ENCODE measurements at places on chromosomes 3 and 15. TPM values are rescaled to one million over a fixed set of nuclear protein-coding genes. Genes with fewer than 3 reads are reported as not detected.

DNA sequence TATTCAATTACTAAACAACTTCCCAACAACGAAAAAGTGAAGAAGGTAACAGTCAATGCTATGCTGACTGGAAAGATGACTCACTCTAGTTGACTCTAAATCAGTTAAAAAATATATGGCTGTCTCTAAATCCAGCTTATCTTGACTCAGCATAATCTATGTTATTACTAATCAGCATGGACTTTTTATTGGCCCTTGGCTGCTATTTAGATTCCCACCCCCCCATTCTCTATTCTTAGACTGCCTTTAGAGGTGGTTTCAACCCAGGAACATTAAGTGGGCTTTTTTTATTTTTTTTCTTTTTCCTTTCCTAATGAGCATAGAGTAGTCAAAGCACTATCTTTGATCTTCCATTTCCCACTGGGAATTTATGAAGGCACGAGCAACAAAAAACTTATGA, 1.9 kb downstream of the PCOLCE2 start:
- H3K27me3 ChIP-seq = peaks cover 15% of the 10 kb centered on the region
- no peaks in the 10 kb centered on the region for H3K36me3 ChIP-seq
- H3K27ac ChIP-seq = no peak overlapping the region
- H3K4me1 ChIP-seq = peaks cover 16% of the 10 kb centered on the region
- DNase-seq = no peak
- no peak overlapping the region for H3K4me3 ChIP-seq

Gene NANOGP8
- 0.71 TPM for total RNA-seq

Gene ABHD14A
- 22.3 TPM for total RNA-seq

DNA sequence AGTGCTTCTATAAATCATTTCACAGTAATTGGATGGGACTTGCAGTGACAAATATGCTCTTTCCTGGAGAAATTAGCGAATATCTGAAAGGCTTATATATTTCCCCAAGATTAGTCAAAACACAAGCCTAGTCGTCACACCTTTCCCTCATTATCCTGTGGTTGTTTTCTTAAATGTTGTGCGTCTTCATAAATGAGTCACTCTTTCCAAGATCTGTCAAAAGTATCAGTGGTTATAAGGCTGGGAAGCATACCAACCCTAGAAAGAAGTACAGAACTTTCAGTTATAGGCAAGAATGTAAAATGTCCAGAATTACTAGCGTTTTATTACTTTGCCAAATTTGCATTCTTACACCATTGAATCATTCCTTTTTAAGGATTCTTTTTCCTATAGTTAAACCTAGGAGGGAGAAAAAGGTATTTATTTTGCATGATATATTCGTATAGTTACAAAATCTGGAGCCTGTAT, 33.6 kb downstream of the TMEM212 start:
- peak overlapping the region; percentile 53 for H3K27ac ChIP-seq
- H3K36me3 ChIP-seq = no peaks in the 10 kb centered on the region
- H3K4me1 ChIP-seq = peaks cover 61% of the 10 kb centered on the region
- no peaks in the 10 kb centered on the region for H3K27me3 ChIP-seq

Gene TERC
- 19.1 TPM for total RNA-seq

Gene ZPLD1
- total RNA-seq = 0.26 TPM

Gene TMEM266
- total RNA-seq = 0.40 TPM

Gene DLL4
- 8.2 TPM for total RNA-seq

Gene TRH
- not detected for total RNA-seq

- DNase-seq = no peak
- H3K27me3 ChIP-seq = no peaks in the 10 kb centered on the region
- peaks cover 59% of the 10 kb centered on the region for H3K4me1 ChIP-seq
- H3K4me3 ChIP-seq = no peak overlapping the region
These were observed 37.2 kb downstream of the IDH2 start for GRCh38 chr15:90064911-90065681.

- no peaks in the 10 kb centered on the region for H3K4me1 ChIP-seq
- H3K4me3 ChIP-seq = no peak overlapping the region
- no peaks in the 10 kb centered on the region for H3K27me3 ChIP-seq
- no peak for DNase-seq
- H3K36me3 ChIP-seq = no peaks in the 10 kb centered on the region
- H3K27ac ChIP-seq = no peak overlapping the region
These were observed 41.4 kb downstream of the SORD start for GRCh38 chr15:45064386-45064785.

DNA sequence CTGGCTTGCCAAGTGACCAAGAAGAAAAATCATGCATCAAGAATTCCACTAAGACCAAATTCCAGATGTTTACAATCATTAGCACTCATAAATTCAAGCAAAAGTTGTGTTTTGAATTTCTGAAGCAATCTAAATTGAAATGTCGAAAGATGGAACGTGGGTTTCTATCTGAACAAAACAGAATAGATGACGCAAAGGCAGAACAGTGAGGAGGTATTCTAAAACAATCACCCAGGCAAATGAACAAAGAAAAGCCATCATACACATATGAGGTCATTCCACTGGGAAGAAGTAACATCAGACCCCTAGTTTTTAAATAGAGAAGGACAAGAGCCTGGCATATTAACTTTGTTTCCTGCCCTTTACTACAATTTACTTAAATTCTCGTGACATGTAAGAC, 58.0 kb downstream of the MCF2L2 start:
- H3K4me3 ChIP-seq = no peak overlapping the region
- no peaks in the 10 kb centered on the region for H3K27me3 ChIP-seq
- H3K4me1 ChIP-seq = no peaks in the 10 kb centered on the region
- H3K36me3 ChIP-seq = no peaks in the 10 kb centered on the region
- no peak for DNase-seq

DNA sequence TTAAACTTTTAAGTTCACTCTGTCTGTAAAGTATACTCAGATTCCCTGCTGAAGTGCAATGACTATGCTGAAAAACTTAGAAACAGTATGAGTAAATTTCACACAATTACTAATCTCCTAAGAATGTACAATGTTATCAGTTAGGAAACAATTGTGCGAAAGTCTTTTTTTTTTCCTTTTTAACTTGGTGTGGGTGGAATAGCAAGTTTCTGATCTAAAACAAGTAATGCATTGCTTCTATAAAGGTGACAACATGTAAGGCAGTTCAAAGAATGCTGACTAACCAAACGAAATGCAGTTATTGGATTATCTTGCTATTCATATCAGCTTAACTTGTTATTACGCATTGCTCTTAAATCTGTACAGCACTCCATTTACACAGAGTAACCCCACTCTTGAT, 19.3 kb upstream of the SLC12A8 start:
- no peak overlapping the region for H3K4me3 ChIP-seq
- peaks cover 13% of the 10 kb centered on the region for H3K36me3 ChIP-seq
- H3K4me1 ChIP-seq = peaks cover 5% of the 10 kb centered on the region
- no peak for DNase-seq

DNA sequence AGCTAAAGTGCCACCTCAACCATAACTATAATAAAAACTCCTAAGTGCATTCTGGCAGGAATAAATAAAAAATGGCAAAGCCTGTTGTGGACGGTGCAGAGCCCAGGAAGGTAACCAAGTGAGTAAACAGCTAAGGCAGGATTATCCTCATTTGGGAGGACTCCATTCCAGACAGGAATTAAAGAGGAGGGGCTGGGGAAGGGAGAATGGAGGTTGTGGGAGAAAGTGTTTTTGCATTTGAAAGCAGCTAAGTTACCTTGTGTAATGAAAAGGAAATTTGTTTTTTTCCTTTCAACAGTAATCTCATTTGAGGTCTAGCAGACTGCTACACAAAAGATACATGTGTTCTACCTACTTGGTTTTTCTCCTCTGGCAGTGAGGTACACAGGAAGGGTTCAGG, 248.5 kb downstream of the TIGIT start:
- no peaks in the 10 kb centered on the region for H3K4me1 ChIP-seq
- H3K27ac ChIP-seq = no peak overlapping the region
- no peak for DNase-seq
- no peak overlapping the region for H3K4me3 ChIP-seq
- H3K36me3 ChIP-seq = no peaks in the 10 kb centered on the region

- H3K4me3 ChIP-seq = no peak overlapping the region
- no peaks in the 10 kb centered on the region for H3K27me3 ChIP-seq
- H3K36me3 ChIP-seq = no peaks in the 10 kb centered on the region
- no peaks in the 10 kb centered on the region for H3K4me1 ChIP-seq
These were observed 85.7 kb downstream of the ATP2B2 start for GRCh38 chr3:10419637-10420232.

DNA sequence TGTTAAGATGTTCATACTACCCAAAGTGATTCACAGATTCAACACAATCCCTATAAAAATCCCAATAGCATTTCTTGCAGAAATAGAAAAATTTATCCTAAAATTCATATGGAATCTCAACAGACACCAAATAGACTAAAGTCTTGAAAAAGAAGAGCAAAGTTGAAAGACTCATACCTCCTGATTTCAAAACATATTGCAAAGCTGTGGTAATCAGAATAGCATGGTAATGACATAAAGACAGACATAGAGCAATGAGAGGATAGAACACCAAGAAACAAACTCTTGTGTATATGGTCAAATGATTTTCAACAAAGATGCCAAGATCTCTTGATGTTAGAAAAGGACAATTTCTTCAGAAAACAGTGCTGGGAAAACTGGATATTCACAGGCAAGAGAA, 8.3 kb downstream of the GLB1 start:
- H3K27me3 ChIP-seq = no peaks in the 10 kb centered on the region
- H3K36me3 ChIP-seq = peaks cover 13% of the 10 kb centered on the region
- no peak overlapping the region for H3K4me3 ChIP-seq

Gene CHRM5
- total RNA-seq = not detected

Gene TRPM1
- total RNA-seq = not detected

DNA sequence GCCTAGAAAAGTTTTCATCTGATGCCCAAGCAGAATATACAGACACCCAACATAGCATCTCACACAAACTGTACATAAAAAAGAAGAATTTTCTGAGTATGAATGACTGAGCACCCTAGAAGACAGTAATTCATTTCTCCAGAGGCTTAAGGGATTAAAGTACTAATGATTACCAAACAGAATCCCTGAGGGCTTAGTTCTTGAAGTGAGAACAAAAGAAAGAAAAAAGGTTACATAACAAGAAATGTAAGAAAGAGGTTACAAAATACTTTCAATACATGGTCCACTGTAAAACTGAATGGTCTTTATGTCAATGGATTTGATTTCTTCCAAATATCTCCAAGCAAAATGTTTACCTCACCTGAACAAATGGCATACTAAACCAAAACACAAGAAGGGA, 9.1 kb upstream of the NEK10 start:
- no peak overlapping the region for H3K4me3 ChIP-seq
- no peak for DNase-seq
- H3K27ac ChIP-seq = no peak overlapping the region

DNA sequence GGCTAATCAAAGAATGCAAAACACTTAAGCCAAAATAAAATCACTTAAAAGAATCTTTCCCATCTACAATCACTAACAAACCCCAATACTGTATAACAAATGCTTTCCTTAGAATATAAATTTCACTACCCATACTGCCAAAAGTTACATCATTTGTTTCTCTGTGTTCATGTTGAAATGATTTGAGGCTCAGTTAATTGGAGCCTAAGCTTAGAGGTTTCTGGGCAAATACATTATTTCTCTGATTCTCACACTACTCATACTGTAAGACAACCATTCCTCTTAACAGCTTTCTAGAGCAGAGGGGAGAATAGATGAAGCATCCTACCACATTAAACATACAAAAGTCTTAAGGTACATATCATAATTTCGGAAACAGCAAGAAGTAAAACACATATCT, 2.1 kb downstream of the RIOX2 start:
- peaks cover 9% of the 10 kb centered on the region for H3K36me3 ChIP-seq
- no peak overlapping the region for H3K27ac ChIP-seq
- H3K27me3 ChIP-seq = no peaks in the 10 kb centered on the region
- H3K4me1 ChIP-seq = peaks cover 31% of the 10 kb centered on the region
- H3K4me3 ChIP-seq = no peak overlapping the region

GRCh38 chr3:44210967-44211366, 30.7 kb upstream of the TOPAZ1 start:
- H3K36me3 ChIP-seq = no peaks in the 10 kb centered on the region
- no peaks in the 10 kb centered on the region for H3K4me1 ChIP-seq
- no peak overlapping the region for H3K4me3 ChIP-seq
- no peak overlapping the region for H3K27ac ChIP-seq
- no peaks in the 10 kb centered on the region for H3K27me3 ChIP-seq

GRCh38 chr3:185381320-185382058, 18.6 kb downstream of the MAP3K13 start:
- no peak for DNase-seq
- H3K27ac ChIP-seq = no peak overlapping the region
- H3K4me1 ChIP-seq = no peaks in the 10 kb centered on the region
- no peak overlapping the region for H3K4me3 ChIP-seq

Gene MYL3
- total RNA-seq = 13.0 TPM

DNA sequence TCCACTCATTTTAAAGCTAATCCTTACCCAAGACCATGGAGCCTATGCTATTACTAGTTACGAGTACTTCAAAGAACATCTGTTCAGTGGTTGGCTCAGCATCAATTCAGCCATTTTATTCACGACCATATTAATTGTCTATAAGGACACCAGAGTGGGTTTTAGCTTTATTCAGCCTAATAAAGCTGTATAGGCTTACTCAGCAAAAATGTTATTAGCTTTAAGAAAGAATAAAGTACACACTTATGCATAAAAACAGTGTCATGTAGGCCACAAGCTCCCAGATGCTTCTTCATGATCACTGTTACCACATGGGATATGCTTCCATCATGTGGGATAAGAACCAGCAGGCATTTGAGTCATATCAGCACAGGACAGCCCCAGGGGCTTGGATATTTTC, 87.4 kb upstream of the GPR149 start:
- no peaks in the 10 kb centered on the region for H3K36me3 ChIP-seq
- H3K4me1 ChIP-seq = no peaks in the 10 kb centered on the region

Gene KCNAB1
- 2.3 TPM for total RNA-seq

GRCh38 chr3:138432576-138433240, 1.7 kb upstream of the ESYT3 start:
- DNase-seq = no peak
- H3K27me3 ChIP-seq = no peaks in the 10 kb centered on the region
- no peak overlapping the region for H3K4me3 ChIP-seq
- no peaks in the 10 kb centered on the region for H3K36me3 ChIP-seq
- no peak overlapping the region for H3K27ac ChIP-seq

Gene ERC2
- 1.7 TPM for total RNA-seq

DNA sequence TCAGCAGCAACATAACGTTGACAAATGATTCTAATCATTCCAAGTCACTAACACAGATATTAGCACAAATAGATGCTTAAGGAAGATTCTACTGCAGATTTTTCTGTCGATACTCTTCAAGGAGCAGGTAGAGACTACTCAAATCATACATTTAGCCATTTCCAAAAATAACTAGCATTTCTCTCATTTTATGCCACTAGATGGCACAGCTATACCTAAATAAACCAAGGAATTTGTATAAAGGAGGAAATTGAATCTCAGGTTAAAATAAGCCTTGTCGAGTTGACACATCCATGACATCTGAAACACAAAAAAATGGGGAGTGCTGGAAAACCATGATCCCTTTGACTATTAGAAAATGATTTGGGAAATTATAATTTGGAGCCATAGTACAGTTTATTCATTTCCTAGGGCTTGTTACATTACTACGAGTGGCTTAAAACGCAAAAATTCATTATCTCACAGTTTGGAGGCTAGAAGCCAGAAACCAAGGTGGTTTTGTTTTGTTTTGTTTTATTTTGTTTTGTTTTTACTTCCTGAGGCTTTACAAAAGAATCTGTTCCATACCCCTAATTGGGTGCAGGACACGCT, 59.5 kb upstream of the STRIT1 start:
- no peak for DNase-seq
- no peaks in the 10 kb centered on the region for H3K36me3 ChIP-seq
- H3K27ac ChIP-seq = no peak overlapping the region
- H3K4me3 ChIP-seq = no peak overlapping the region
- no peaks in the 10 kb centered on the region for H3K27me3 ChIP-seq
- no peaks in the 10 kb centered on the region for H3K4me1 ChIP-seq

All from esophagus muscularis mucosa (tissue), 4 donors.